ENCODE measurements at places on chromosomes 7 and 10. TPM values are rescaled to one million over a fixed set of nuclear protein-coding genes. Genes with fewer than 3 reads are reported as not detected.

Gene IDI2
- total RNA-seq: not detected

Gene MMRN2
- 1.3 TPM for total RNA-seq

Gene FXYD4
- total RNA-seq: not detected

Gene SLC18A3
- total RNA-seq: not detected

Gene OPN1SW
- 0.45 TPM for total RNA-seq

Gene CPXM2
- total RNA-seq: 1.4 TPM

DNA sequence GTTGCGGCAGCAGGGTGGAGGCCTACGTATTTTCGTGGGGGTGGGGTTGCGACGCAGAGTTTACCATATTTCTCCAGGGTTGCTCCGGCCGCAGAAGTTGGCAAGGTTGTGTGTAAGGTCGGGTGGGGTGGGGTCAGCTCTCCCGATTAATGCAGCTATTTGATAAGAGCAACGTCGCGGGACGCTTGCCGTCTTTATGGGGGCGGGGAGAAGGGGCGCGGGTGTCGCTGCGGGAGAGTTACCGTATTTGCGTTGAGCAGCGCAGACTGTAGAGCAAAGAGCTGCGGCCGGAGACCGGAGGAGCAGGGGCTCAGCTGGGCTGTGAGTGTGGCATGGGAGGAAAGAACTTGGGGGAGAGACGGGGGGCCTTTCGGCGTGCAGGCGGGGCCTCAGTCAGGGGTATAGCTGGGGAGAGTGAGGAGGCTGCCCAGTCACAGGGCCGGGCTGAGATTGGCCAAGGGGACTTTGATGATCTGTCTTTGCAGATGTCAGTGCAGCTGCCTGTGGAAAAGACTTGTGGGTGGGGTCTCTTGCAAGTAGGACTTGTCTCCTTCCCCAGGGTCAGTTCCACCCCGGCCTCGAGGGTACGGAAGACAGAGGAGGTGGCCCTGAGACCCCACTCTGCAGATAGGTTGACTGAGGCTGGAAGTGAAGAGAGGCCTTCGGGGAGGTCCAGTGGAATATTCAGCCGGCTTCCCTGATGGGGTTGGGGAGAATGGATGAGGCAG, 26.6 kb downstream of the ZNF775 start:
- peak; percentile 85 for DNase-seq

GRCh38 chr7:69067397-69067796, 530.9 kb upstream of the AUTS2 start:
- DNase-seq: peak; percentile 86

GRCh38 chr7:121831801-121832200, 41.2 kb upstream of the PTPRZ1 start:
- DNase-seq: no peak

GRCh38 chr10:46018453-46019176, 11.8 kb downstream of the NCOA4 start:
- DNase-seq: no peak

DNA sequence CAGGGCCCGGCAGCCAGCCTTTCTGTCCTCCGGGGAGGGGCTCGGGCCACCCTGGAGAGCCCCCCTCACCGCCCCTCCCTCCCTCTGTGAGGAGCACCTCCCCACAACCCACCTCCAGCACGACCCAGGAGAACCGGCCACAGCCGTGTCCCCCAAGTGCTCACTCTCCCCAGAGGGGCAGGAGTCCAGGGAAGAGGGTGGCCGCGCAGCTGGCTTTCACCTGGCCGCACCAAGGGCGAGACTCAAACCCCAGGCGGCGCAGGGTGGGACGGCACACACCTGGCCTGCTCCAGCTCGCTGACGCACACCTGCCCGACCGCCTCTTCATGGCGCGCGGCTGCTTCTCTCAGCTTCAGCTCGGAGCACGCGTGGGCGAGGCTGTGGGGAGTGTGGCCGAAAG, 73.4 kb downstream of the CFAP46 start:
- DNase-seq: peak; percentile 29

GRCh38 chr7:151572136-151572535, 52.4 kb upstream of the RHEB start:
- DNase-seq: no peak

DNA sequence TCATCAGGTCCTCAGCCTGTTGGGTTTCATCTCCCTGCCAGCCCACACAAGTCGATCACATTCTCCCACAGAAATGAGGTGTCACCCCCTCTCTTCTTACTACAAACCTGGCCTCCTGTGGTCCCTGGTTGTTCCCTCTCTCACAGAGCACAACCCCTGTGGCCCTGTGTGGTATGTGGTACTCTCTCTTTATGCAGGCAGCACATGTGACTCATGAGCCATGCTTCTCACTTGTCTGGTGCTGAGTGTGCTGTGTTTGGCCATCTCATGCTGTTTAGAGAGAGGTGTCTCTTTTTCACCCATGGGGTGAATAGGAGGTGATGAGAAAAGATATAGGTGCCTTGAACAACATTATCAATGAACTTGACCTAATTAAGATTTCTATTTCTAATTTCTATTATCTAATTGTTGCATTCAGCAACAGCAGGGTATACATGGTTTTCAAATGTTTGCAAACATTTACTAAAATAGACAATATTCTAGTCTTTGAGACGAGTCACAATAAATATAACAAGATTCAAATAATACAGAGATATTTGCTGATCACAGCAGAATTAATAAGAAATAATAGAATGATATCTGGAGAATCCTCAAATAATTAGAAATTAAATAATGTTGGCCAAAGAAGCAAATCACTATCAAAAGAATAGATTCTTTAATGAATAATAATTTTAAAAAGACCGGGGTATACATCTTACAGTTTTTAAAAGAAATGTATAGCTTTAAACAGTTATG, 633.8 kb upstream of the IGFBP3 start:
- DNase-seq: no peak

GRCh38 chr10:67612577-67613537, 83.1 kb downstream of the CTNNA3 start:
- DNase-seq: no peak

- DNase-seq: no peak
Measured at GRCh38 chr7:41013117-41013516, 689.8 kb downstream of the INHBA start.
